ENCODE measurements at places on chromosomes 5 and 9. TPM values are rescaled to one million over a fixed set of nuclear protein-coding genes. Genes with fewer than 3 reads are reported as not detected.

Gene ENTREP1
- total RNA-seq: 5.7 TPM

Gene PCA3
- total RNA-seq: not detected

Gene CD14
- not detected for total RNA-seq

Gene TLX3
- not detected for total RNA-seq

Gene PCDHGA5
- 2.1 TPM for total RNA-seq

Gene FLT4
- total RNA-seq: 203 TPM

Gene IFNA14
- total RNA-seq: not detected

Gene DAPK1
- total RNA-seq: 63.8 TPM

Gene GNA14
- 43.6 TPM for total RNA-seq

Gene PCDHB7
- total RNA-seq: 2.4 TPM

Gene TMEM8B
- total RNA-seq: 3.0 TPM

Gene PCDHA7
- 0.05 TPM for total RNA-seq

Gene TMEM252
- not detected for total RNA-seq

Gene PLEKHG4B
- total RNA-seq: 0.48 TPM

Gene CDC20B
- 0.23 TPM for total RNA-seq
